ENCODE measurements at places on chromosomes 3 and 15. TPM values are rescaled to one million over a fixed set of nuclear protein-coding genes. Genes with fewer than 3 reads are reported as not detected.

- peak overlapping the region; percentile 91 for H3K4me3 ChIP-seq
- H3K27ac ChIP-seq: peak overlapping the region; percentile 64
- DNase-seq: no peak
These were observed 897 bp downstream of the RAD54L2 start for GRCh38 chr3:51539291-51539941.

DNA sequence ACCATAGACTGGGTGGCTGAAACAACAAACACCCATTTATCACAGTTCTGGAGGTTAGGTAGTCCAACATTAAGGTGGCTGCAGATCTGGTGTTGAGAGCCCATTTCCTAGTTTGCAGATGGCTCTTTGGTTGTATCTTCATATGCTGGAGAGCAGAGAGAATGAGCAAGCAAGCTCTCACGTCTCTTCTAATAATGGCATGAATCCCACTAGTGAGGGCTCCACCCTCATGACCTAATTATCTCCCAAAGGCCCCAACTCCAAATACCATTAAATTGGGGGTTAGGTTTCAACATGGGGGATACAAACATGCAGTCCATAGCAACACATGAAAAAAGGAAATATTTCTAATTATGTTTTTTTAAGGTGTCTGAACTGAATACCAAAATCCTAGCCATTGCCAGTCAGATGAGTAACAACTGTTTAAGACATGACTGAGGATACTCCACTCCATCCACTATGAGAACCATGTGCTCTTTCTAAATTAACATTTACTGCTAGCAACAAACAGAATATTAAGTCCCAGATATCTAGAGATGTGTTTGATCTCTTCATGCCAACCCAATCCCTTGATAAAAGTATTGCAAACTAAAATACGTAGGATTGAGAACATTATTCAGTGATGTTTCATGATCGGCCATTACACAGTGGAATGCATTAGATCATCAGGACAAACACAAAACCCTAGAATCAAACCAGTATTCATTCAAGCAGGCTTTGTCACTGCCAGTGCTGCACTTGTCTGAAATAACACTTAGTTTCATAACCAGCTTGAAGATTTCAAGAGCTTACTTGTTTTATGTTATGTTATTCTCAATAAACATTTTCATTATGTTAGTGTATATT is 340.3 kb downstream of the SLC9A9 start:
- DNase-seq: no peak
- no peaks in the 10 kb centered on the region for H3K27me3 ChIP-seq
- no peak overlapping the region for H3K27ac ChIP-seq

DNA sequence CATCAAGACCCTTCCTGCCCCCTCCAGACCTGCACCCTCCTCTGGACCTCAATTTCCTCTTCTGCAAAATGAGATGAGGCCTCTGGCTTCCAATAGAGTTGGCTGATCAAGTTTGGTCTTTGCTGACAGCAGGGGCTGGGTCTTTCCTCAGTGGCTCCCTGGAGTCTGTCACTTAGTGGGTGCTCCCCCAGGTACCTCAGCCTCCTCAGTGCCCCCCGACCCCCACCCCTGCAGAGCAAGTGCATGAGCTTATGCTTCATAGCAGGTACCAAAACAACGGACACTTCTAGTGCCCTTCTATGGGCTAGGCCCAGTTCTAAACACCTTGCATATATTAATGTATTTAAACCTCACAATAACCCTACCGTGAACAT is 6.9 kb upstream of the PLXND1 start:
- H3K27me3 ChIP-seq: peaks cover 9% of the 10 kb centered on the region
- no peak for DNase-seq
- H3K4me3 ChIP-seq: no peak overlapping the region
- peaks cover 33% of the 10 kb centered on the region for H3K4me1 ChIP-seq

Gene OSTN
- total RNA-seq: 0.75 TPM
